ENCODE measurements at places on chromosomes 6 and 20. TPM values are rescaled to one million over a fixed set of nuclear protein-coding genes. Genes with fewer than 3 reads are reported as not detected.

TMX4 gene
- total RNA-seq, result 16.7 TPM

KCNK16 gene
- not detected for total RNA-seq

SEL1L2 gene
- total RNA-seq, result not detected

C4B gene
- total RNA-seq, result 0.97 TPM

LY6G5C gene
- 1.8 TPM for total RNA-seq

RIPPLY2 gene
- 0.19 TPM for total RNA-seq

SOX12 gene
- 5.1 TPM for total RNA-seq

SCGN gene
- not detected for total RNA-seq

BTNL2 gene
- total RNA-seq, result not detected

SNPH gene
- 3.7 TPM for total RNA-seq

WDR27 gene
- 21.9 TPM for total RNA-seq

LY6G6D gene
- total RNA-seq, result not detected

BIRC7 gene
- total RNA-seq, result not detected

PRR18 gene
- total RNA-seq, result not detected

FLRT3 gene
- 0.50 TPM for total RNA-seq

OTOR gene
- not detected for total RNA-seq
